ENCODE measurements at places on chromosomes 16 and 17.
A peak's percentile ranks its signal among the peaks of the same experiment; 100 is the strongest.

DNA sequence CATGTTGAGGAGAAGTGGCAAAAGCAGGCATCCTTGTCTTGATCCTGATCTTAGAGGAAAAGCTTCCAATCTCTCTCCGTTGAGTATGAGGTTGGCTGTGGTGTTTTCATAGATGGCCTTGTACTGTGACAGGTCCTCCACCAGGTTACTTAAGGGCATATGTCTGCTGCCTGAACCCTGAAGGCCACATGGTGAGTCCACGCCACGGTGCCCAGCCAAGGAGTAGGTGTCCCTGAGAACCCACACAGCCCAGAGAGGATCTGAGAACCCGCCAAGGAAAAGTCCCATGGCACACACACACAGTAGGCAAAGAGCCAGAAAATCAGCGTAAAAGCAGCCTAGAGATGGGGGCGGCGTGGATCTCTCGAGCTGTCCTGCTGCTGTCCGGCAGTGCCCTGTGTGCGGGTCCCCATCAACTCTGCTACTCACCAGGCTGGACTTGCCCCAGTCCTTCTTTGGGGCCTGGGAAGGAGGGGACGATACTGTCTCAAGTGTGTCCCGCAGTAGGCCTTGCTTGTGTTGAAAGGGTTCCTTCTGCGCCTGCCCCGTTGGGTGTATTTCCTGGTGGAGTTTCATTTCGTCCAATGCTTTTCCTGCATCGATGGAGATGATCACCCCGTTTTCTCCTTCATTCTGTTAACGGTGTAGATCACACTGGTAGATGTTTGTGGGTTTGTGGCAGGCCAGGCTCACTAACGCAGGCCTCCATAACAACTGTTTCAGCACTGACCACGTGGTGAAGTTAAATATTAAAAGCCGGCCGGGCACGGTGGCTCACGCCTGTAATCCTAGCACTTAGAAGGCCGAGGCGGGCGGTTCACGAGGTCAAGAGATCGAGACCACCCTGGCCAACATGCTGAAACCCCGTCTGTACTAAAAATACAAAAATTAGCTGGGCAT is 90.8 kb upstream of the DNAH17 start:
- no peak for DNase-seq

GRCh38 chr17:75048249-75048878 is 1.3 kb downstream of the KCTD2 start:
- no peak for DNase-seq

GRCh38 chr17:76354317-76354729 is 607 bp upstream of the PRPSAP1 start:
- no peak for DNase-seq

DNA sequence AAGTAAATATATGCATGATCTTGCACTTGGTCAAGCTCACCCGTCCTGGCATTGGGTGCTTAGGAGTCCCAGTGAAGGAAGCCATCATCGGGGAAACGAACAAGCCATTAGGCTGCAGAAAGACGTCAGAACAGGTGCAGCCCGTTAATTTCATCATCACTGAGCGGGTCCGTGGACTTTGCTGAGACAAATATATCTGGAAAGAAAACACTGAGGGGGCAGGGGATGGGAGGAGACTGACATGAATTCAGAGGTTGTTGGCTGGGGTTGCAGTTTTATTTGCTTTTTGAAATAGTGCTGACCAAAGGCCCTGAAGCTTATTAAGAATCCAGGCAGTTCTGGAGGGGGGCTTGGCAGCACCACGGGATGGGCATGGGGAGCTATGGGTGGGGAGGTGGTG is 207.2 kb downstream of the ENGASE start:
- DNase-seq: no peak

- DNase-seq: no peak
These were observed 9.5 kb downstream of the TBC1D26 start for GRCh38 chr17:15741624-15742023.

DNA sequence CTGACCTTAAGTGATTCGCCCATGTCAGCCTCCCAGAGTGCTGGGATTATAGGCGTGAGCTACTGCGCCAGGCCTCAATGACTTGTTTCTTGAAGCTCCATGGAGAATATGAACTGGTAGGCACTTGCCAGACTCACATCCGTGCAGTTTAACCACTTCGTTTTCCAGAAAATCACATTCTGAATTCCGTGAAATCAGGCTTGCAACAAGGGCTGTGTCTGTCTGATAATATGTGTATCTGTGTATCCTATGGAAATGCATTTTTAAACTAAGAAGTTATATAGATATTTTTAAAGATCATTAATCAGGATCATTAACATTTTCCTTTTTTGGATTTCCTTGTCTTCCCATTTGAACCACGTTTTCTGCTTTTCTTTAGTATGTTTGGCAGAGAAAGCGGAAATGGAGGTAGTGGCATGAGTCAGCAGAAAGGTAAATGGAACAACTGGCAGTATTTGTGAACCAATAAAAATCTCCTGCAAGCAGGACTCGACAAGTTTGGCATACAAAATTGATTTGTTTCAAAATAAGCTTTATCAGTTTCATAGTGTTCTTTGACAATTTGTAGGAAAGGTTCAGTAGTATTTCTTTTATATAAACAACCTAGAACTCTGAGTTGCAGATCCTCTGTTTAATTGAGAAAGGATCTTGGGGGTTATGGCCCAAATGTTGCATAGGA is 33.0 kb downstream of the USP10 start:
- no peak for DNase-seq

- DNase-seq: no peak
These were observed 66.5 kb downstream of the RBFOX3 start for GRCh38 chr17:79544142-79544914.

DNA sequence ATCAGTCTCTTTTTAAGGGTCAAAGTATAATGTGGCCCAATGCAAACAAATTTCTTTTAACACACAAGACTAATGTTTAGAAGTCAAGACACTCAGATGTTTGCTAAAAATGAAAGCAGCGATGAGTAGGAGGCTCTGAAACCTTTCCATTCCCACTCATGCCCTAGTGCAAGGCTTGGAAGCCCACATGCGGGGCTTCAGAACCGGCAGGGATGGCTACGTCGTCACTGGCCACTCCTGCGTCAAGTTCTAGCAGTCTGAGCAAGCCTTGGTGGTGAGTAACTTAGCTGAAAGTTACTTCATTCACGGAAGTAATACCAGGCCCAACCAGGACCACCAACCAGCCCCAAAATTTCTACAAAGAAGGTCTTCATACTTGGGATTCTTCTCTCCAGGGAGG is 14.8 kb upstream of the TMED6 start:
- DNase-seq: no peak

DNA sequence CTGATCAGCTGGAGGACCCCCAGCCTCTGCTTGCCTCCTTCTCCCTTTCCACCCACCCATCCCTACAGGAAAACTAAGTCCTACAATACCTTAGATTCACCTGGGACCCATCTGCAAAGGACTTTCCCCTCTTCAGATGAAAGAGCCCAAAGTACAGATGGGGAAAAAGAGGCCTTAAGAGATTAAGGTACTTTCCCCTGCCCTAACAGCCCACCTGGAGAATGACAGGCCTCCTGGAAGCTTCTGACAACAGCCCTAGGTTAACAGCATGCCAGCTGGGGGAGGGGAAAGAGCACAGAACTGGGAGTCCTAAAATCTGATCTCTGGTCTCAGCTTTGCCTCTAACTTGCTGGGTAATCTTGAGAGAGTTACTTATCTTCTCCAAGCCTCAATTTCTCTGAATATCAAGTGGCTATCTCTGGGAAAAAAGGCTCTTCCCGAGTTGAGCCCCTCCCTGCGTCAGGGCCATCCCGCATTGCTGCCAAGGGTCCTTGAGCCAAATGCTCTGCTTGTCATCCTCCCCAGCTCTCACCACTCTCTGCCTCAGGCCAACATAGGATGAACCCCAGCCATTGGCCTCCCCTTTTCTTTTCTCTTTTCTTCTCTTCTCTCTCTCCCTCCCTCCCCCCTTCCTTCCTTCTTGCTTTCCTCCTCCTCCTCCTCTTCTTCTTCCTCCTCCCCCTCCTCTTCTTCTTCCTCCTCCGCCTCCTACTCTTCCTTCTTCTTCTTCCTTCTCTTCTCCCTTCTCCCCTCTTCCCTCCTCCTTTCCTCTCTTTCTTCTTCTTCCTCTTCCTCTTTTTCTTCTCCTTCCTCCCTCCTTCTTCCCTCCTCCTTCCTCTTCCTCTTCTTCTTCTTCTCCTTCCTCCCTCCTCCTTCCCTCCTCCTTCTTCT is 22.5 kb upstream of the SP6 start:
- no peak for DNase-seq

DNA sequence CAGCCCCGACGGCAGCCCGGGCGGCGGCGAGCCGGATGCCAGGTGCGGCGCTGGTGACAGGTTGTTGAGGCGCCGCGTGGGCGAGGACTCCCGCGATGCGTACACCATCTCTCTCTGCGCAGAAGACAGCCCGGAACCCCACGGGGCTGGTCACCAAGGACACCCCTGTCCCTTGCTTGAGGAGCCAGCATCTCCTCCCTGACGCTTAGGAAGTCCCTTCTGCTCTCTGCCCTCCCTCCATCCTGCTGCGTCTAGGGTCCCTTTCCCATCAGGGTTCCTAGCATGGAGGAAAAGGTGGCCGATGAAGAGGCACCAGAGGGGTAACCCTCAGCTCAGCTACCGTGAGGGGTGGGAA is 43.6 kb downstream of the SRCIN1 start:
- DNase-seq: no peak

- DNase-seq: no peak
These were observed 22.5 kb downstream of the SLC6A2 start for GRCh38 chr16:55678161-55678821.

GRCh38 chr16:64809876-64810629 is 311.8 kb downstream of the CDH11 start:
- DNase-seq: no peak

GRCh38 chr16:81408409-81408950 is 36.1 kb upstream of the CMIP start:
- no peak for DNase-seq

DNA sequence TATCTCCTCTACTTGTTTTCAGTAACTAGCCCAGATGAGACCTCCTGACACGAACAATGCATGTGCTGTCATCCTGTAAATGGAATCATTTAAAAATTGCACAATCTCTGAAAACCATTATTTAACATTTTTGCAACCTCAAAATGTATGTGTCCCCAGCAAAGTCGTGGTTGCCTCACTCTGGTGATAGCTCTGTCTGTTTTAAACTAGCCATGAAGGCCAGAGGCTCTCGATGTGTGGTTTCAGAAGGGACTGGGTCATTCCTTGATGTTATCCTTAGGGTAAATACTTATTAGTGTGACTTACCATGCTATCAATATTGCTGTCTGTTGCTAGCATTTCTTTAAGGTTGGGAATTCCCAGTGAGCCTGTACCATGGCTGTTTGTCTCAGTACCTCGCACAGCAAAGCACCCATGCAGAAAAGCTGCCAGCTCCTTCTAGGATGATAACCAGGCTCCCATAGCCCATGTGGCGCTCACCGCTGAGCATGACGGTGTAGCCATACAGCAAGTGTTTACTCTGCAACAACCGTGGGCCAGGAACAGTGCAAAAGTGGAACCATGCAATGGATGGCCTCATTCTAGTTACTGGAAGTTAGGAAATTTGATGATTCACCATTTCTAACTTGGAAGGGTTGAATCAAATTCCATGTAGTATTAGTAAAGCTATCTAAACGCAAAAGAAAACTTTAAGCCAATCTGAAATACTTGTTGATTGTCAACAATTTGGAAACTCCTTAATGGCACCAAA is 2.9 kb upstream of the PGS1 start:
- peak; percentile 68 for DNase-seq

GRCh38 chr16:70746040-70746707 is 54.8 kb downstream of the VAC14 start:
- DNase-seq: no peak

DNA sequence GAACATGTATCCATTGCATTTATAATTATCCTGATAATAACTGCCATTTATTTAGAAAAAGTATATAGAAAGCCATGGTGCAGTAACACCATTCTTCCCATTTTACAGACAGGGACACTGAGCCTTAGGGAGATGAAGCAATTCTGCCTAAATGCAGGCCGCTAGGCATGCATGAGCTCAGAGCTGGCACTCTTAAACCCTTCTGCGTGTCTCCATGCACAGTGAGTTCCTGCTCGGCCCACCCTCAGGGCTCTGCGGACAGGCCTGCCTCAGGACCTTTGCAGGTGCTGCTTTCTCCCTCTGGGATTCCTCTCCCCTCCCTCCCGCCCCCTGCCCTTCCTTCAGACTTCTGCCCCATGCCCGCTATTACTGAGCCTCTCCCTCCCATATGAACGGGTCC is 54.3 kb upstream of the WSB1 start:
- no peak for DNase-seq

GRCh38 chr17:4516735-4517134 is 18.1 kb downstream of the SPNS2 start:
- DNase-seq: no peak

GRCh38 chr17:42975265-42975664 is 4.6 kb downstream of the PTGES3L start:
- no peak for DNase-seq

DNA sequence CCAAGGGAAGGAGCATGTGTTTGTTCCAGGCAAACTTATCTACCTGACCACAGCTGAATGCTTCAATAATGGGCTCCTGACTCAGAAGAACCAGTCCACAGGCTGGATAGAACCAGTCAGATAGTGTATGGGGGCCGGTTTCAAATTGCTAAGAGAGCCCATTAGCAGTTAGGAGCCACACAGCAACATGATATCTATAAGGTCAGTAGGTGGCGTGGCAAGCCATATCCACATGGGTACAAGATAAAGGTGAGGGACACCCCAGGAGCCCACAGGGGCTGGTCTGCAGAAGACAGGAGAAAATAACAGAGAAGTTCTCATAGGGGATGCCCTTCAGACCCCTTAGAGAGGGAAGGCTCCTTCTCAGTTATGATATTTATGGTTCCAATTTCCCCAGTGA is 31.6 kb upstream of the CDRT15 start:
- no peak for DNase-seq

DNA sequence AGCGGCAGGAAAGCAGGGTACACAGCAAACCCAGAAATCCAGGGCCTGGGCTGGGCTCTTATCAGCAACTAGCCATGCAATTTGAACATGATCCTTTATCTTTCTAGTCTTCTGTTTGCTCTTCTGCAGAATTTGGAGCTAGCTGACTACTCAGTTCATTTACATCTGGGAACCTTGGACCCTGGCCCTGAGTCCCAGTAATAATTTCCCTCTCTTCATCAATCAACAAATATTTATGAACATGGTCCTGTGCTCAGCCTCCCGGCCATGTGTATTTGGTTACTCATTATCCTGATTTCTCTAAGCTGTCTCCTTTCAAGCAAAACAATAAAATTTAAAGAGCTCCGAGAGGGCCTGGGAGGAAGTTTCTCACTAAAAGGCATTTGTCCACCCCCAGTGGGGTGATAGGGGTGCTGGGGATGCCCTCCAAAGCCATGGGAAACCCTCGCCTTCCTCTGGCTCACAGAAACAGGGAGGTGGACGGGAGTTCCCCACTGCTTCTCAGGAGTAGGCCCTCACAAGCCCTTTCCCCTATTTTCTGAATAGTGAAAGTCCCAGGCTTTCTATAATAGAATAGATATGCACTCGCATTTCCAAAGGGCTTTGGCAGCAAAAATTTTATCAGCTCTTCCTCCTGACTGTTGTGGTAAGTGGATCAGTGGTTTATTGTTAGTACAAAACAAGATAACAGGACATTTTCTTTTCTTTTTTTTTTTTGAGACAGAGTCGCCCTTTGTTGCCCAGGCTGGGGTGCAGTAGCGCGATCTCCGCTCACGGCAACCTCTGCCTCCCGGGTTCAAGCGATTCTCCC is 6.9 kb upstream of the WDR59 start:
- DNase-seq: no peak

GRCh38 chr16:89395150-89396142 is 94.9 kb downstream of the ANKRD11 start:
- peak; percentile 34 for DNase-seq
